Stimulated activated CD4-positive, alpha-beta T cell treated with anti-CD3 and anti-CD28 coated beads, Interleukin-12 subunit alpha, Interleukin-12 subunit beta, amount 100 ng/mL, for 48 hours (primary cell): ENCODE measurements at places on chromosomes 5 and 9.

DNA sequence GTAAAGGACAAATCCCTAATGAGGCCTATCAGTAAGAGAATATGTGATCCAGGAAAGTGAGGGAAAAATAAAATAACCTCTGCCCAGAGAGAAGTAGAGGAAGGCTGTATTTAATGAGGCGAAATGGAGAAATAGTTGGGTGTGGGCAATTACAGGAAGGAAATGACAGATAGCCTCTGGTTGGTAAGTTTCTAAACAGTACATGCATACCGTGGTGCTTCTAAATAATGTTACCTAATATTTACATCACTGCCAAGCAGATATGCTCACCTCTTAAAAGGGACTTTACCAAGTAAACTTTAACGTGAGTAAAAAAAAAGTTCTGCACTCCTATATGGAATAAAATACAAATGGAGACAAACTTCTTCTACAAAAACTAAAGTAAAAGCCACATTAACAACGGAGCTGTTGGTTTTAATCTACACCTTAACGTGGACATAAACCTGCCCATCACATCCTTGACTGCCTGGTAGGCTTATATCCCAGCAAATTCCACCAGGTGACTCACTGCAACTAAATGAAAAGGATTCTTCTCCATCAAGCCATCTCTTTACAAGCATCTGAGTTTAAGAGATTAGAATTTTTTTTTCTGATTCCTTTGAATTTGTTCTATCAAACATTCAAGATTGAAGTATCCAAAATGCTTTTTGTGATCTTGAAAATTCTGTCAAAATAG lies 12.4 kb downstream of the NFIL3 start:
- DNase-seq = no peak

DNA sequence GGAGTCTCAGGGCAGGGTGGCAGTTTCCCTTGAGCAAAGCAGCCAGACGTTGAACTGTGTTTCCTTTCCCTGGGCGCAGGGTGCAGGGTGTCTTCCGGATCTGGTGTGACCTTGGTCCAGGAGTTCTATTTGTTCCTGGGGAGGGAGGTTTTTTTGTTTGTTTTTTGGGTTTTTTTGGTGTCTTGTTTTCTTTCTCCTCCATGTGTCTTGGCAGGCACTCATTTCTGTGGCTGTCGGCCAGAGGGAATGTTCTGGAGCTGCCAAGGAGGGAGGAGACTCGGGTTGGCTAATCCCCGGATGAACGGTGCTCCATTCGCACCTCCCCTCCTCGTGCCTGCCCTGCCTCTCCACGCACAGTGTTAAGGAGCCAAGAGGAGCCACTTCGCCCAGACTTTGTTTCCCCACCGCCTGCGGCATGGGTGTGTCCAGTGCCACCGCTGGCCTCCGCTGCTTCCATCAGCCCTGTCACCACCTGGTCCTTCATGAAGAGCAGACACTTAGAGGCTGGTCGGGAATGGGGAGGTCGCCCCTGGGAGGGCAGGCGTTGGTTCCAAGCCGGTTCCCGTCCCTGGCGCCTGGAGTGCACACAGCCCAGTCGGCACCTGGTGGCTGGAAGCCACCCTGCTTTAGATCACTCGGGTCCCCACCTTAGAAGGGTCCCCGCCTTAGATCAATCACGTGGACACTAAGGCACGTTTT lies 3.5 kb upstream of the PHYHD1 start:
- no peak for DNase-seq

GRCh38 chr5:171601266-171601881 lies 181.9 kb downstream of the FGF18 start:
- no peak for DNase-seq

GRCh38 chr5:108637134-108637533 lies 110.6 kb upstream of the FER start:
- DNase-seq = no peak

DNA sequence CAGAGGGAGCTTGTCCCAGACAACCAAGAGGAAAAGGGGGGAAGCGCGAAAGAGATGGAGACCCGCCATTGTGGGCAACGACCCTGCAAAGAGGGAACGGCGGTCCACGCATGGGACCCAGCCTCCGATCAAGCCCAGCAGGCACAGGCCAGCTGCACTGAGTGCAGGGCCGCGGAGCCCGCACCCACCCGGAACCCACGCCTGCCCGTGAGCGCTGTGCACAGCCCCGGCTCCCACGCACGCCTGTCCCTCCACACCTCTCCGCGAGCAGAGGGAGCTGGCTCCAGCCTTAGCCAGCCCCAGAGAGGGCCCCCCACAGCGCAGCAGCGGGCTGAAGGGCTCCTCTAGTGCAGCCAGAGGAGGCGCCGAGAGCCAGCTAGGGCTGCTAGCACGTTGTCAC lies 416.5 kb downstream of the DMRTA1 start:
- DNase-seq = no peak

DNA sequence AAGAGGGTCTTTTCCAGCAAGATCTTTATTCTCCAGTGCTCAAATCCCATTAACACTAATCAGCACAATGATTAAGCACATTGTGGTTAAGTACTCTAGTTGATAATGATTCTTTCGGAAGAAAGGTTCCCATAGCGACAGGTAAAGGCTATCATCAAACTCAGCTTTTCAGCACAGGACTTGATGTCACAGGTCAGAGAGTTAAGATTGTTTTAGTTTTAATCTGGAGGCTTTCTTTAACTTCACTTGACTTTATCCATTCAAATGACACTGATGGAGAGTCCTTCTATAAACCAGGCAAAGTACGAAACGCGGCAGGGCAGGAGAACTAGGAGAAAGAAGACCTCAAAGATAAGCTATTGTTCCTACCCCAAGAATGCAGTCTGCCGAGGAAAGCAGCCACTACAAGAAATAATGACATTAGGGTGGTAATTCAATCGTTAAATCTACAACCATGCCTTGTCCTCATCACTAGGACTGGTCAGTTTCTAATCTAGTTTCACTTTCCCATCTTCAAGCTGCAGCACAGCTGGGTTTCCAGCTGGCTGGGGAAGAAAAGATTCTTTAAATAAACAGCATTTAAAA lies 4.6 kb downstream of the NRG2 start:
- no peak for DNase-seq

- no peak for DNase-seq
Measured at GRCh38 chr9:129471201-129472019, 149.5 kb downstream of the C9orf50 start.

DNA sequence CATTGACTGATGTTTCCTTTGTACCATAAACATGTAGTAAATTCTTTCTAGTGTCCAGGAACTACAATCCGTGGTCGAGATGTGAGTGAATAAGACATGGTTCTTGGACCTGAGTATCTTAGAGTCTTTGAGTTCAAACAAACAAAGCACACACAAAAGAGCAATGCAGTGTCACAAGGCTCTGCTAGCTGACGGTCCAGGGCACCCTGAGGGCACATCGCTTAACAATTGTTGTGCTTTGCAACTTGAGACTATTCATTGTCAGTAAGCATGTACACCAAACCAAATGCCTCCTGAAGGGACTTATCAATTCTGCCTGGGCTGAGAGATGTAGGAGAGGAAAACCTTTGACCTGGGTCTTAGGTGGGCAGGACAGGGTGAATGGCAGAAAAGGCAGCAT lies 84.8 kb downstream of the CAMK4 start:
- no peak for DNase-seq

DNA sequence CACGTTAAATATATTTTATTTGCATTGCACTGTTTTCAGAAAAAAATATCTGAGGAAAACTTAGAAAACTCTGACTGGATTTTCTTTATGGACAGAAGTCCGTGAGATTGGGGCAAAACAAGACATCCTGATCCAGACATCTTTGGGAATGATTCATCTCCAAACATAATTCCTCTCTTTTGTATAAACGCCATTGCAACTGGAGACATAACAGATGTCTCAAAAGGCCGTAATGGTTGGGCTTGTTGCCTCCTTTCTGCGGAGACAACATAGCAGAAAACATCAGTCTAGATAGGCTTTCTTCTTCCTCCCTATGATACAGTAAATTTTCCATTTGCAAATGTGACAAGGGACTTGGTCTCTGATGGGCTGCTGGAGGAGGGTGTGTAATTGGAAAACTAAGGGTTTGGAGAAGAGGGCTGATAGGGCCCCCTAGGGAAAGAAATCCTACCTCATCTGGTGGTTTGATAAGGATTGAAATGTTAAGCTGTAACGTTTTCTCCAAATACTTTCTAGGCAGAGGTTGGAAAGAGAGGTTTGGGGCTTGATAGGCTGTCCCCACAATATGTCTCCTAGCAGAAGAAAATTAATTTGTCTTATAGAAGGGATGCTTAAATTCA lies 631.5 kb upstream of the ST8SIA4 start:
- DNase-seq = no peak

DNA sequence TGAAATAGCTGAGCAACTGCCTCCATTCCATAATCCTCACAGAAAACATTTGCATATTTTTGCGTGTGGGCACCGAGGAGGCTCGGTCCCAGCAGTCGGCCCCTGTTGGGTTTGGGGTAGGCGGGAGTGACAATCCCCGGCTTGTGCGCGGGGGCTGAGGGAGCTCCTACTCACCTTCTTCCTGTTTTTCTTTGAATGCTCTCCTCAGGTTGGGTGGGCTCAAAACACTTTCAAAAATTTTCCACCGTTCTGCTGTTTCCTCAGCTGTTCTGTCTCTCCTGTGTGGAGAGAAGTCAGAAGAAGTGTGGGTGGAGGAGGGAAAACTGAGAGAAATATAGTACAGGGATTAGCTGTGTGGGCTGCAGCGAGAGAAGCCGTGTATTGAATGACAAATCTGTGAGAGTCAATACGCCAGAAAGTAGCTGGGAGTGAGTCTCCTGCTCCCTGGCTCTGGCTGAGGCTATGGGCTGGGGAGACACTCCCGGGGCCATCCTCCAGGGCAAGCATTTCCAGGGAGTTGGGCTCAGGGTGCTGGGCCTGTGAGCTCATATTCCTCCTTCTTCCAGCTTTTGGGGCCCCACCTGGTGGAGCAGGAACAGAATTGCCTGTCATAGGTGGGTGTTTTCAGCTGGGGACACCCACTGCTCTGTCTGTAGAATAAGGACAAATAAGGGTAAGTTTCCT lies 84.7 kb downstream of the CMYA5 start:
- no peak for DNase-seq

- DNase-seq = no peak
Measured at GRCh38 chr5:76971511-76971910, 18.7 kb downstream of the CRHBP start.

DNA sequence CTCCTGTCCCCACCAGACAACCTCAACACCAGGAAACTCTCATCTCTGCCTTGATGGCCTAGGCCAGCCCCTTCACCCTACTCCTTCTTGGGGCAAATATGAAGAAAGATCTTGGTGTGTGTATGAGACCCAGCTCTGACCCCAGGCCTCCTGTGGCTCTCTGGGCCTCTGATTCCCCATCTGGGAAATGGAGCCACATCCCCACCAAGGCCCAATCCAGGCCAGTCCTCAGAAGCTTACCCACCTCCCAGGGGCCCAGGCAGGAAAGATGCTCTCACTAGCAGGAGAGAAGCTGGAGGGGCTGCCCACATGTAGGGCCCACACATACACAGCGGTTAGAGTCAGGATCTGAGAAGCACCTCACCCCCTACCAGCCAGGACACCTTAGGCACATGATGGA lies 38.9 kb downstream of the BICD2 start:
- DNase-seq = no peak

DNA sequence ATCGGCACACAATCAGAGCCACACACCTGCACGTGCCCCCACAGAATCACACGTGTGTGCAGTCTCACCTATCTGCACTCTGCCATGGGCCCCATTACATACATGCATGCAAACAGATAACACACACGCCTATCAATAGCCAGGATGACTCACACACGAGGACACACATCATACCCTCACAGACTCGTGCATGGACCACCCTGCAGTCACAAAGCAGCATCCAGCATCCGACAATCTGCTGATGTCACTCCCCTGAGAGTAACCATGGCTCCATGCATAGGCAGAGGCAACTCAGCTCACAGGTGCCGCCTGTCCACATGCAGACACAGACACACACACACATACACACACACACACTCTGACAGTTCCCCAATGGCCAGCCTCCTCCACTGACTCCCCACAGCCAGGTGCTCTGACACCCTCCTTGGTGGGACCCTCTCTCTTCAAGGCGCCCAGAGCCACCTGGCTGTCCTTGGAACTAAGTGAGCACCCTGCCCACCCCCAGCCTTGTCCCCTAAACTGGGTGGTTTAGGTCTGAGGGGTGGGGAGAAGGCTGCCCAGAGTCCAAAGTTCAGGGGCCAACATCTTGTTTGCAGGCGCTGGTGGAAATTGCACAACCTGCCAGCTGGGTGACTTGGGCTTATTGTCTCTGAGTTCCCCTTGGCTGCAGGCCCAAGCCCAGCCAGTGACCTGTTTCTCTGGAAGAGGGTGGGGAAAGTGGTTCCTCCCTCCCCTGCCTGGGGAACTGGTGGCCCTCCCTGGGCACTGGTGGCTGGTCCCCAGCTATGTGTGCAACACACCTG lies 34.6 kb upstream of the NEK6 start:
- DNase-seq = no peak

DNA sequence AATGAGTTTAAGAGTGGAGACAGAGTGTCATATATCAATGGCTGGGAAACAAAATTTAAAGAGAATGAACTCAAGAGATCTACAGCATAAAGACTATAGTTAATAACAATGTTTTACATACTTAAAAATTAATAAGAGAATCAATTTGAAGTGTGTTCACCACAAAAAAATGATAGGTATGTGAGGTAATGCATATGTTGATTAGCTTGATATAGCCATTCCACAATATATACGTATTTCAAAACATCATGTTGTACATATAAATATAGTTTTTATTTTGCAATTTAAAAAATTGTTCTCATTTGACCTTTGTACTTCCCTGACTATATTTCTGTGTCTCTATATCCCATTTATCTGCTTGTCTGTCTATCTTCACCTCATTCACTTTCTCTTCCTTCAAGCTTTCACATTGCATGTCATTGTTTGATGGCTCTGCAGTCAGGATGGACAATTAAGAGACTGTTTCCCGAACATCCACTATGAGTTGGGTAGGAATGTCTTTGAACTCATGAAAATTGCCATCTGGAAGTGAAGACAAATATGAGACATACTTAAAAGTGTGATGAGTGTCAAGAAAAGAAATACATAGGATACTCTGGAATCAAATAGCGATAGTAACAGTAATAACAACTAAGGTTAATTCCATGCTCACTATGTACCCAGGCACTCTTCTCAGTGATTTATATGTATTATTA lies 359.9 kb upstream of the ACTBL2 start:
- DNase-seq = no peak

- DNase-seq = no peak
Measured at GRCh38 chr5:166032601-166033000, 2258.8 kb upstream of the WWC1 start.

- no peak for DNase-seq
Measured at GRCh38 chr5:40958811-40959210, 49.5 kb downstream of the C7 start.

- no peak for DNase-seq
Measured at GRCh38 chr5:80059354-80059980, 24.3 kb downstream of the THBS4 start.

- DNase-seq = no peak
Measured at GRCh38 chr9:38431116-38431515, 6.9 kb upstream of the IGFBPL1 start.

DNA sequence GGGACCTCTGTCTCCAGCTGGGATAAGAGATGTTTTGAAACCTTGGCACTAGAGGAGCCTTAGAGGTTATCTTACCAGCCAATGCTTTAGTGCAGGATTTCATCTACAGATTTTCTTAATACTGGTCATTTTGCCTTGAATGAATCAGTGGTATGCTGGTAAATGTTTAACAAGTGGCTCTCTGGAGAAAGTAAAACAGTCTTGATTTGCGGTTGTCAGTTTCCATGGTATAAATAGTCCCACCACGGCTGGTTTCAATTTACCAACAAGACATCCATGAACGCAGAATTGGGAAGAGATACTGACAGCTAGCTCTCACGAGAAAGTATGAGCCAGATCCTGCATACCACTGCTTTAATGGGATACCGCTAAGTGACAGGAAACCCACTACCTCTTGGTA lies 56.7 kb upstream of the CXCL14 start:
- no peak for DNase-seq

GRCh38 chr5:149611326-149611725 lies 30.0 kb downstream of the ARHGEF37 start:
- no peak for DNase-seq
